ENCODE measurements at places on chromosomes 7 and 10.

DNA sequence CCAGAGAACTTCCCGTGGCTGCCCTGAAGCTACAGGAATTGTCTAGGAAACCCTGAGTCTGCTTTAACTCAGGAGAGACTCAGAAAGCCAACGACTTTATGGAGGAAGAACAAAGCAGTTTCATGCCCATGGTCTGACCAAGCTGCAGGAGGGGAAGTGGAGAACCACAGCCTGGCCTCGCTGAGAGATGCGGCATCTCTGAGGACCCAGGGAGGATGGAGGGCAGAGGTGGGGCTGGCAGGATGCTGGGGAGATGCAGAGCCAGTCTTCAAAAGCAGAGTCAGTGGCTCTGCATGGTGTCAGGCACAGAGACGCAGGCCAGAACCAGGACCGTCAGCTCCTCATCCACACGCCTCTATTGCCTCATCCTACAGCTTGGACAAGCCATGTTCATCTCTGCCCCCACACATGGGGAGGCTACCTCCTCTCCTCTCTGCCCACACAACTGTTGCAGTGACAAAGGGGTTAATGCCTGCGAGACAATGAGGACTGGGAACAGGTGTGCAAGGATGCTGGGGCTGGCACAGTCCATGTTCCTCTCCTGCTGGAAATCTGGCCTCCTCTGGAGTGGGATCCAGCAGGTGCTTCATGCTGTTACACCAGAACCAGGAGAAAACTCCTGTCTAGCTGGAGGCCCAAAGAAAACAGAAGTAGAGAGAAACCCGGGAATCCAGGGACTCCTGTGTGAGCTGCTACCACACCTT lies 267.0 kb downstream of the PLXNA4 start:
- no peak for DNase-seq

- DNase-seq: no peak
Measured at GRCh38 chr7:80095545-80095944, 39.1 kb upstream of the GNAI1 start.

DNA sequence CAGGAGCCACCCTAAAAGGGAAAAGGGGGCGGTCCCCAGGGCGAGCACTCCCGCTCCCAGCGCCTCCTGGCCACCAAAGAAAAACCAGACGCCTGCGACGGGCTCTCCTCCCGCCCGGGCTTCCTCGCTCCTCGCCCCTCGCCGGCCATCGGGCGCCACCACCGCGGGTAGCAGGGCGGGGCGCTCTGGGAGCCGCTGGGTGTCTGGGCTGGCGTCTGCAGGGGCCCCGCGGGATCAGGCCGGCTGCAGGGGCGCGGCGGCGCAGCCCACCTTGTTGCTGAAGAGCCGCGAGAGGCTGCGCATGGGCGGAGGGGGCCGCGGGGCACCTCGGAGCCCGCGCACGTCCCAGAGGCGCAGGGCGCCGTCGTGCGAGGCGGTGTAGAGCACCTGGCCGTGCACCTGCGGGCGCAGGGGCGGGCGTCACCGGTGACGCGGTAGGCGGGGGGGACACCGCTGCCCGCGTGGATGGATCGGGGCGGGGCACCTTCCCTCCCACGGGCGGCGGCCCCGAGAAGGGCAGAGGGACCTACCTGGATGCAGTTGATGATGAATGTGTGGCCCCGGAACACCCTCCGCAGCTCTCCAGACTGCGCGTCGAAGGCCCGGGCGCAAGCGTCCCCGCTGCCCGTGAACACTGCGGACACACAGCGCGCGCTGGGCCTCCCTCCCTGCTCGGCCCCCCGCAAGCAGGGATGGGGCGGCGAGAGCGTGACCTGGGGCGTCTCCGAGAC lies 28.3 kb downstream of the WDR86 start:
- DNase-seq: no peak

GRCh38 chr7:106199813-106200364 lies 84.9 kb downstream of the NAMPT start:
- no peak for DNase-seq

- no peak for DNase-seq
Measured at GRCh38 chr7:47443049-47443448, 138.9 kb downstream of the TNS3 start.

GRCh38 chr7:27430105-27430504 lies 187.5 kb downstream of the EVX1 start:
- DNase-seq: no peak

Data from SIG-M5 (cell line).